NCI-H510A (cell line): ENCODE measurements at places on chromosomes 4 and X.

DNA sequence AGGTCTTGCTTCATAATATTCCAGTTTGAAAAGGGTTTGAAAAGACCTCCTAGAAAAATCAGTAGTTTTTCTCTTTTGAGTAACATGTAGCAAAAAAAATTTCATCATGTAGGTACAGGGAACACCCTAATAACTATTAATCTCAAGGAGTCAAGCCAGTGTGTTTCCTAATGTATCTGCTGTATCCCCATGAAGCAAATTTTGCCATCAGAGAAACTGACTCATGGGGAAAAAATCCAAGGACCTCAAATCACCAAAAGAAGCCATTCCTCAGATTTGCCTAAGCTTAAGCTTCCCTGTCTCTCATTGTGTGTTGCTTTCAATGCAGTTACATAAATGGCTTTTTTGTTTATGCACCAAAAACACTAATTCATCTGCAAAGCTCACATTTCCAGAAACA lies 29.7 kb downstream of the F9 start:
- DNase-seq: no peak

DNA sequence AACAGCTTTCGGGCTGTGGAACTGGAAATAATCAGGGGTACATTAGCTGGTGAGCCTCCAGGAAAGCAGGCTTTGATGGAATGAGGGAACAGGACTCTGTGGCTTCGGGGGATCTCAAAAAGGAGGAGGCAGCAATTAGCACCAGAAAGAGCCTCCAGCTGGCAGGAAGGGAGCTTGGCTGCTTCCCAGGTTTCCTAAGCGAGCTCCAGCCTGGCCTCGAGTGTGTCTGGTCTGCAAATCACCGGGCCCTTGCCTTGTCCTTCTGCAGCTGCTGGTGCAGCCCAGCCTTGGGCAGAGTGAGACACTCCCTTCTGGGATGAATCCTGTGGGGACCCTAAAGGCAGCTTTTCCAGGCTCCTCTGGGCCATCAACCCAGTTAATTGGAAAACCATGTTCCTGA lies 10.7 kb upstream of the PDHA1 start:
- no peak for DNase-seq

GRCh38 chr4:186627226-186627865 lies 72.0 kb upstream of the MTNR1A start:
- no peak for DNase-seq

- DNase-seq: no peak
Observed at GRCh38 chrX:13412208-13412600, 92.4 kb upstream of the ATXN3L start.

- no peak for DNase-seq
Observed at GRCh38 chrX:21735768-21736127, 22.2 kb downstream of the SMPX start.

- no peak for DNase-seq
Observed at GRCh38 chr4:47519239-47519883, 34.3 kb downstream of the ATP10D start.

DNA sequence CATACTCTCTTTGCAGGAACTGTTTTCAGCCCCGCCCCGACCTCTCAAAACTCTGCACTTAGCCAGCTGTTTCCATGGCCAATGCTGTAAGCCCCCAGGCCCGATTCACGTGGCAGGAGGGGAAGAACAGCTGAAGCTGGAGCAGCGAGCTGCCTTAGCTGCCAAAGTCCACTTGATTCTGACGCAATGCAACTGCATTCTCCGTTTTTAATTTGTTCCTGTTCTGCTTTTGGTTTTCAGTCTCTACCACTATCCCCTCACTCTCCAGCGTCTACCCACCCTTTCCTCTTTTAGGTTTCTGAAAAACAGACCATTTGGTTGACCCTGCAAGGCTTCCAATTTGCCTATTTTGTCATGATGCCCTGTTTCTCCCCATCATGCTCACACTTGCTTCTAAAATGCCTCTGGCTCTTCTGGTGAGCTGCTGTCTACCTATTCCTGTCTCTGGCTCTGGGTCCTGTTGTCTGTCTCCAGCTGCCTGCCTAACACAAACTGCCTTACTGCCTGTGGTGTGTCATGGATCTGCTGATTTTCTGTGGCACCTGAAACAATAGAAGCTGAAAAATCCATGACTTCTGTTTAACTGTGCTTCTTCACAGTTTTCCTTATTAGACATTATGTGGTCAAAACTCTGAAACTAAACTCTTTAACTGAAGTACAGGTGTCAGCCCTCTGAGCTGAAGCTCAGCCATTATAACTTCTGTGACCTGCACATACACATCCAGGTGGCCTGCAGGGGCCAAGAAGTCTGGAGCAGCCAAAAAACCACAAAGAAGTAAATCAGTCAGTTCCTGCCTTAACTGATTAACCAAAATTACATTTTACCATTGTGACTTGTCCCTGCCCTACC lies 160.5 kb upstream of the AGTR2 start:
- no peak for DNase-seq

GRCh38 chr4:155818639-155819038 lies 47.4 kb downstream of the ASIC5 start:
- no peak for DNase-seq

DNA sequence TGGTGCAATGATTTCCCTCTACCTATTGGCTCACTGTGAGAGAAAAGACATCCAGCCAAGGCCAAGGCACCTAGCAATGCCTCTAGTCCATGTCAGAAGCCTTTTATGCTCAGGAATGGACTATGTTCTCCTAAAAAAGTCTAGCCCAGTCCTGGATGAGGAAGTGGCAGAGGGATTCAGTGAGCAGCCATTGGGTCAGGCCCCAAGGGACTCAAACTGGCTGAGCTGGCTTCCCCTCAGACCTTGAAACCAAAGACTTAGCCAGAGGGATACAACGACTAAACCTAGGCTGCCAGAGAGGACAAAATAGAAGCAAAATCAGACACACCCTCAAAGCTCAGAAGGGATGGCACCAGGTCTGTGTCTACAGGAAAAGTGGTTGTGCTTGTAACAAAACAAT lies 49.1 kb downstream of the ARHGEF9 start:
- DNase-seq: no peak

DNA sequence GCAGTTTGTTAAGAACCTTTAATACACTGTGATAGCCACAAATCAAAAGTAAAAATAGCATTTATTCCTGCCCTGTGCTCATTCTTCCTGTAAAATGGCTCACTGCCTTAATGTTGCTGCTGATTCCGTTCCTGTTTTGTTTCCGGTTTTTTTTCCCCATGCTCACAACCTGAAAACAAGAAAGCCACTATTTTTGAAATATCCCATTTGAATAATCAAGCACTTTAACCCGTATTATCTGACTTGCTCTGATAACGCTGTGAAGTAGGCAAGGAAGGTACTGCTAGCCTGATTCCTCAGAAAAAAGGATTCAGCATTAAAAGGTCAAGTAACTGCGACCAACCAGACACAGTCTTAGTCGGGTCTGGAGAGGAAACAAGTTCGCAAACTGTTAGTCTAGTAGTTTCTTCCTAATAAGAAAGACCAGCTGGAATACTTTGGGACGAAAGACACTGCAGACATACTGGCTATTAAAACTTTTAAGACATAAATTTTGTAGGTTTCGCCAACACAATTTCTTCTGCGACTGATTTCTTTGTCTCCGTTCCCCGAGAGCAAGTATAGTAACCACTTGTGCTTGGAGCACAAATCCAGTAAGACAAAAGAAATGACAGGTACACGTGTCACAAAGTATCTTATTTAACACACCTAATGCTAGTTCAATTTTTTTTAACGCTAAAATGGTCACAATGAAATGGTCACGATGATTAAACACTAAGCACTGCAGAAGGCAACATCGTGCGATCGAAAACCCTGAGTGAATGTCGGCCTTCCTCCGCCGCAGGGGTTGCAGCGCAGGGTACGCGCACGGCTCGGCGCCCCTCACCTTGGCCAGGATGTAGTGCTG lies 802 bp downstream of the COX18 start:
- DNase-seq: peak; percentile 13

GRCh38 chrX:18640686-18641085 lies 31.2 kb downstream of the RS1 start:
- peak; percentile 74 for DNase-seq

DNA sequence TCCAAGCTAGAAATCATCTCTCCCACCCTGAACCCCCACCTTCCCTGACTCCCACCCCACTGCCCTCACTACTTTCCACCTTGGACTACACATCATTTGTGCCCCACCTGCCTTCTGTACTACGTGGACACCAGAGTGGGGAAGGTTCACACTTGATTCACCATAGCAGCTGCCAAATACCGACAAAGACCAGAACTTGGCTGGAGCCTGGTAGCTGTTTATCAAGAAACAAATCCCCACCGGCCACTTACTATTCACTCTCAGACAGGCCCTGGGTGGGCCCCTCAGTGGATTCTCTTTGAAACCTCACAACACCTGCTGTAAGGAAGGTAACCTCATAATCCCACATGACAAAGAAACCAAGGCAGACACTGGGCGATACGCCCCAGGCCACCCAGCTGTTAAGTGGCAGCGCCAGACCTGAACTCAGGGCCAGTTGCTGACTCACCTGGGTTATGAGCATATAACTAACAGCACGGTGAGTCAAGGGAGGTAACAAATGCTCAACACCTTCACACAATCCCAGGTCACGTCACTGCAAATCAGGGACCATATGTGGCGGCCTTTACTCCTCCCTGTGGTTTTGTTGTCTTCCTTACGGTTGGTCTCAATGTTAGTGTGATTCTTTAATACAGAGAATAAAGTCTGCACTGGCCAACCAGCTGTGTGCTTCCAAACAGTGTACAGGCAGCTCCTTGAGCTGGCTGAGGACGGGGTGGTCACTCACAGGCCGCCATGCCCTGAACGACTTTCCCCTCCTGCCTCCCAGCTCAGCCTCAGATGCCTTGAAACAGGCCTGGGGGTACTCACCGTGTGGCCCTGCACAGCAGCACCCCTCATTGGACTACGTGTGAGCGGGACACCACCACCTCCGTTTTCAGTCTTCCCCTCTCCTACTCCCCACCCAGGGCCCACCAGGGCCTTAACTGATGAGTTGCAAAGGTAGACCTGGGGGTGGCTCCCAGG lies 7.5 kb downstream of the WDR1 start:
- no peak for DNase-seq

DNA sequence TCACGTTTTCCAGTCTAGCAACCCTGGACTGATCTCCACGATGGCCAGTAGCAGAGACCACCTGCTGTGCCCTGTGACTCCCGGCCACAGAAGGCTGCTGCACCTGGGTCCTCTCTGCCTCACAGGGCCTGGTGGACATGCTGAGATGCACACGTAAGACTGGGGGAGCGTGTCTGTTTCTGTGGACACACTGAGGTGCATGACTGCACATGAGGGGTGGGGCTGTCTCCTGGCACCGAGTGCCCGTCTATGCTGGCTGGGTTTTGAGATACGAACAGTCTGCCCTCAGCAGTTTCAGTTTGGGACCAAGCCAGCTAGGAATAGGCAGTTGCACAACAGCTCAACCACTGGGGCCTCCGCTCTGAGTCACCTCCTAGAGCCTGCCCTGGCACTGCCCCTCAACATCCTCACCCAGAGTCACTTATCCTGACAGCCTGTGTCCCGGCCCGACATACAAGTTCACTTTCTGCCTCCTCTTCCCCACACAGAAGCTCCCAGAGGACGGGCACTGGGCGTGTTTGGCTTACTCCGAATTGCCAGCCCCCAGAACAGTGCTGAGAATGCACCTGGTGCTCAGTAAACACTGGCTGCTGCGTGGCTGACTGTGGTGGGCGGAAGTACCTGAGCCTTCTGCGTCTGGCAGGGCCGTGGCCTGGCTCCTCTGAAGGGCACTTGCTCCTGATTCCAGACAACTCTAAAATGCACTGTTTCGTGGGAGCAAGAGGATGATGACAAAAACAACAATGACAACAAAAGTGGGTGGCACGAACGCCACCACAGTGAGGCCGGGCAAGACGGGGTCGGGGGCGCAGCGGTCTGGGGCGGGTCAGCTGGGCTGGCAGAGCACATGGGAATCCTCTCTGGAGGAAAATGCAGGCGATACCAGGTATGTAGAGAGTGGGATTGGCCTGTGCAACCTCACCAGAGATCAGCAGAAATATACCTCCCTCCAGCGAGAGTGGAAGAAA lies 30.9 kb downstream of the RNF212 start:
- no peak for DNase-seq

- DNase-seq: no peak
Observed at GRCh38 chr4:41471126-41472071, 66.6 kb upstream of the LIMCH1 start.

GRCh38 chrX:352582-353314 lies 34.0 kb downstream of the PPP2R3B start:
- DNase-seq: no peak

DNA sequence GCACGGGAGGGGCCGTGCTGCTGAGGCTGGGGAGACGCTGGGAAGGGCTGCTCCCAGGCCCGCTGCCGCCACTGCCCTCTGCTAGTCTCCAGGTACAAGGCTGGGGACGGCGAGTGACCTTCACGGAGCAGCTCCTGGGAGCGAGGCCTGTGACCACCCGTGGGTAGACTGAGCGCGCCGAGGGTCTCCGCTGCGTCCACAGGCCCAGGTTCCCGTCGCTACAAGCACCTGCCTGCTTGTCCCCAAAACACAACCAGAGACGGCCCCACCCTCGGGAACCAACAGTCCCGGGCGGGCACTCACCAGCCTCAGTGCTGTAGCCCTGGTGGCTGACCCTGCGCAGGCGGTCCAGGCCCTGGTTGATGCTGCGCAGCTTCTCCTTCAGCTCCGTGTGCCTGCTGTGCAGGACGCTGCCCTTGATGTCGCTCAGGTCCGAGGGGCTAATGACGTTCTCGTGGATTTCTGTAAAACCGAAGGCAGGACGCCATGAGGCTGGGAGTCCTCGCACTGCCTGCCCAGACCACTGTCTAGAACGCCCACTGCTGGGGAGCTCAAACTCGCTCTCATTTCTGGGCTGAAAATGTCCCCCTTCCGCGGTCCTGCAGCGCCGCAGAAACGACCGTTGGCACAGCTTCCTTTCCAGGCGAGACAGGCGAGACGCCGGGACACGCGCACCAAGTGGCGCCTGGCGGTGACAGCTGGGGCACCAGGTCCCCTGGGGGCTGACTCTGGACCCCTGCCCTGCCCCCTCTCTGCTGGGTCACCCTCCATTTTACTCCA lies 14.3 kb downstream of the LRPAP1 start:
- DNase-seq: no peak

- DNase-seq: no peak
Observed at GRCh38 chr4:68907245-68907644, 44.4 kb downstream of the UGT2A3 start.

- DNase-seq: no peak
Observed at GRCh38 chrX:21047034-21047455, 327.2 kb upstream of the CNKSR2 start.
